NCI-H1436 (cell line): ENCODE measurements at places on chromosomes 11 and 22.

DNA sequence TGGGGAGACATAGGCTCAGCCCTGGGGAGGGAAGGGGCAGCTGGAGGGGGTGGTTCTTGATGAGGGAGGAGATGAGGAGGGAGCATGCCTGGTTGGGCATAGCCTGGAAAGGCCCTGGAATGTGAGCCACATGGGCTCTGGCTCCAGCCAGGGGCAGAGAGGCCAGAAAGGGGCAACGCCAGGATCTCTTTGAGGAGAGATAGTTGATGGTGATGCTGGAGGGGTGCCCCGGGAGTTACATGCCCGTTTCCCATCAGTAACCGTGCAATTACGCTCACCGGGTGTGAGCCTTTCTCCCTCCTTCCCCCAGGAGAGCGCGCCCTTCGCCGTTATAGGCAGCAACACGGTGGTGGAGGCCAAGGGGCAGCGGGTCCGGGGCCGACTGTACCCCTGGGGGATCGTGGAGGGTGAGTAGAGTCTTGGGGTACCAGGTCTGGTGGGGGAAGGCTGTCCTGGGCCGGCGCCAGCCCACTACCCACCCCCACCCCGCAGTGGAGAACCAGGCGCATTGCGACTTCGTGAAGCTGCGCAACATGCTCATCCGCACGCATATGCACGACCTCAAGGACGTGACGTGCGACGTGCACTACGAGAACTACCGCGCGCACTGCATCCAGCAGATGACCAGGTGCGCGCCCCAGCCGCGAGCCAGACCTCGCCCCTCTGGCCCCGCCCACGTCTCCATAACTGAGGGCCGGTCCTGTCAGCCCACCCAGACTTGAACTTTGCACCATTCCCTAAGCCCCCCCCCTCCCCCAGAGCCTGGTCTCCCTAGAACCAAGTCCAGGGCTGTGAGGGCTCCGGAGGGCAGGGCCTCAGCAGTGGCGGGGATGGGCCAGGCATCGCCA, 1.8 kb upstream of the GP1BB start:
- no peak for DNase-seq

GRCh38 chr11:512761-513595, 5.9 kb upstream of the RNH1 start:
- no peak for DNase-seq

- no peak for DNase-seq
Measured at GRCh38 chr11:27385245-27385644, 22.2 kb upstream of the CCDC34 start.

- DNase-seq: no peak
Measured at GRCh38 chr22:49210606-49211005, 617.1 kb downstream of the BRD1 start.

DNA sequence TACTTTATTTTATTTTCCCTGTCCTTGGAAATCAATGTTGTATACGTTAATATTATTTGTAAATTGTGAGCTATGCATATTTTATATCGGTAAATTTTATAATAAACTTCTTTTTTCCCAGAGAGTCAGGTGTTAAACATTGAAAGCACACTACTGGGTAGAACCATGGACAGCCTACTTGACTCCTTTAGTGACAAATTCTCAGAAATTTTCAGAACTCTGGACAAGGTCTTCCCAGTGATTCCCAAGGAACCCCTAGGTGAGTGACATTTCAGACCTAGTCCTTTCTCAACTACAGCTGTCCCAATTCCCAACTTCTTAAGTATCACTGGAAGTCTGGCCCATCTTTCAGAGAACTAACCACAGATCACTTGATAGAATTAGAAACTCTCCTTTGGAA, 107.2 kb downstream of the RCN1 start:
- DNase-seq: no peak

GRCh38 chr22:49800408-49801238, 27.1 kb downstream of the BRD1 start:
- DNase-seq: no peak

DNA sequence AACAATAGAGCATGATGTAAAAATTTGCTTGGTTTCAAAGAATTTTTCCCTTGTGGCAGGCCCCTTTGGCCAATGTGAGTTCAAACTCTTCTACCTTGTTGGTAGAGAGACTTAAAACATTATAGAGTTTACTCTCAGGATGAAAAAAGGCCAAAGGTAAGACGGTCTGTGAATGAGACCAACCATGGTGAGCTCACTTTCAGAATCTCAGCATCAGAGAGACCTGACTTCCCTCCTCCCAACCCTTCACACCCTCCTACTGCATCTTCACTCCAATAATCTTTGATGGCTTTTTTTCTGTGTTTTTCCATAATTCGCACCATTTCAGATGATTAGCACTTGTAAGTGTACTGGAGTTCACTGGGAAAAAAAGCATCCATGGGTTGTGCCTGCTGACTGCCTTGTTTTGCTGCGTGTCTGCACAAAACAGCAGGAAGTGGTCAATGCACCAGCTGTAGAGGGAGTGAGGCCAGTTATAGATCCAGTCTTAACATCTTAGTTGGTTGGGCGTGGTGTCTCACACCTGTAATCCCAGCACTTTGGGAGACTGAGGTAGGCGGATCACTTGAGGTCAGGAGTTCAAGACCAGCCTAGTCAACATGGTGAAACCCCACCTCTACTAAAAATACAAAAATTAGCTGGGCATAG, 64.1 kb downstream of the SLC1A2 start:
- no peak for DNase-seq

GRCh38 chr11:61904539-61905048, 12.8 kb downstream of the RAB3IL1 start:
- DNase-seq: no peak

GRCh38 chr11:46537121-46537520, 56.7 kb downstream of the AMBRA1 start:
- DNase-seq: no peak

DNA sequence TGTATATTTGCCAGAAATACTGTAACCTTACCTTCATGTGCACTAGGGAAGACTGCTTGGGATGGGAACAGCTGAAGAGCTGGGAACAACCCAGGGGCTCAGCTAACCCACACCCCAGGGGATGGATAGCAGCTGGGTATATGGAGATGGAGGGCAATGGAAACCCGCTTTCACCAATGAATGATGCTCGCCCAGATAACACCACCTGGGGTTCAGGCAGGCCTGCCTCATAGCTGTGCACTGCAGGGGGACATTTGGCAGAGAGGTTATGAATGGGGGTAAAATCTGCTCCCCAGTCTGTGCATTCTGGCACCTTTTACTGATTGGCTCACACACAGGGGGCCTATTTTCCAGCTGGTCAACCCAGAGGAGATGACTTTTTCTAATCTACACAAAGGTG, 170.7 kb downstream of the CHST1 start:
- no peak for DNase-seq

DNA sequence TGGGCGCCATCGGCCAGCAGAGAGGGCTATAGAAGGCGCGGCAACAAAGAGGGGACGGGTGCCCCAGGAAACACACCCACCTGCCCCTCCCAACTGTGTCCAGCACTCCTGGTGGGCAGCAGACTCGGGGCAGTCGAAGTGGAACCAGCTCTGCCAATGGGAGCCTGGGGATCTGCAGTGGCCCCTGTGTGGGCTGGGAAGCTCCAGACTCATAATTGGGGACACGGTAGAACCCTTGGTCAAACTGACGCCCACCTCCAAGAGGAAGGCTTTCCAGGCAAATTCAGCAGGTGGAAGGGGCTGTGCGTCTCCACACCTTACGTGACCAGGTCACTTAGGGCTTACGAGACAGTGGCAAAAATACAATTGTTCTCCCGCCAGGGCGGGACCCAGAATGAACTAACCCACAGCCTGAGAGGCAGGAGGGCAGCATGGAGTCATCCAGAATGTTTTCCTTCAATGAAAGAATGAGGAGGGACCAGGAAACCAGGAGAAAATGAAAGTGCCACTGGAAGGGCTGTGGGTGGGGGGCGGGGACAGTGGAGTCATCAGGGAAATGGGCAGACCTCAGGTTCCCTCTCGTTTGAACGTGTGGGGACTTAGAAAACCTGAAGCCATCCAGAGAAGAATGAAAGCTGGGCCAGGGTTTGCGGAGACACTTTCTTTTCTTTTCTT, 53.2 kb upstream of the SHANK2 start:
- DNase-seq: no peak
